NCI-H1694 (cell line): ENCODE measurements at places on chromosomes 1 and 21.

DNA sequence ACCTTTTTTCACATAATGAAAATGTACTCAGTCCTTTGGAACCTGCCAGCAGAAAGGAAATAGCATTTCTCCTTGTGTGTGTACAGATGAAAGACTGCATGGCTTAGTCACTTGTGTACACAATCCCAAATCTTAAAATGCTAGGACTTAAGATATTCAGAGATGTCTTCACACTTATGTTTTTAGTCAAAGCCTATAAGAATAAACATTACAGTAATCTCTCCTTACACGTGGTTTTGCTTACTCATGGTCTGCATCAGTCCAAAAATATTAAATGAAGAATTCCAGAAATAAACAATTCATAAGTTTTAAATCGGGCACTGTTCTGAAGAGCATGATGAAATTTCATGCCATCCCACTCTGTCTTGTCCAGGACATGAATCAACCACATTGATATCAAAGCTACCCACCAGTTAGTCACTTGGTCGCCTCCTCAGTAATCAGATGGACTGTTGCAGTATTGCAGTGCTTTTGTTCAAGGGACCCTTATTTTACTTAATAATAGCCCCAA, 75.7 kb upstream of the RRP15 start:
- DNase-seq, result no peak

GRCh38 chr1:178367151-178367550, 129.6 kb downstream of the CLEC20A start:
- no peak for DNase-seq

- peak; percentile 23 for DNase-seq
Measured at GRCh38 chr1:29875557-29876028, 639.3 kb downstream of the PTPRU start.

- DNase-seq, result no peak
Measured at GRCh38 chr1:222818171-222818570, 3.3 kb downstream of the DISP1 start.

- no peak for DNase-seq
Measured at GRCh38 chr1:235866205-235866912, at the start of gene LYST. LYST (minus strand) TSS chr1:235866906; CDS start chr1:235830417, 36,489 bp downstream.

DNA sequence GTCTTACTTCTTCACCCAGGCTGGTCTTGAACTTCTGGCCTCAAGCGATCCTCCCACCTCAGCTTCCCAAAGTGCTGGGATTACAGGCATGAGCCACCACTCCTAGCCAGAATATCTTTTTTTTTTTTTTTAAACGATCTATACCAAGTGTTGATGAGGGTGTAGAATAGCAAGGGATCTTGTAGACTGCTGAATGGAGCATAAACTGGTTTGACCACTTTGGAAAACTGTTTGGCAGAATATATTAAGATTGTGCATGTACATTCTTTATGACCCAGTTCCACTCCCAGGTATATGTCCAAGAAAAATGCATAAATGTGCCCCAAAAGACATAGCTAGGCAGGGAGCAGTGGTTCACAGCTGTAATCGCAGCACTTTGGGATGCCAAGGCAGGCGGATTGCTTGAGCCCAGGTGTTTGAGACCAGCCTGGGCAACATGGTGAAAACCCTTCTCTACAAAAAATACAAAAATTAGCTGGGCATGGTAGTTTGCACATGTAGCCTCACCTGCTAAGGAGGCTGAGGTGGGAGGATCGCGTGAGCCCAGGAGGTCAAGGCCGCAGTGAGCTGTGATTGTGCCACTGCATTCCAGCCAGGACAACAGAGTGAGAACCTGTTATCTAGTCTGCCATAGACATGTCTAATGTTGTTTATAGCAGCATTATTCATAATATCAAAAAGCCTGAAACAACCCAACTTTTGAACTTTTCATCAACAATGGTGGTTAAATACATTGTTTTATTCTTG, 184.0 kb downstream of the VPS13D start:
- DNase-seq, result no peak

DNA sequence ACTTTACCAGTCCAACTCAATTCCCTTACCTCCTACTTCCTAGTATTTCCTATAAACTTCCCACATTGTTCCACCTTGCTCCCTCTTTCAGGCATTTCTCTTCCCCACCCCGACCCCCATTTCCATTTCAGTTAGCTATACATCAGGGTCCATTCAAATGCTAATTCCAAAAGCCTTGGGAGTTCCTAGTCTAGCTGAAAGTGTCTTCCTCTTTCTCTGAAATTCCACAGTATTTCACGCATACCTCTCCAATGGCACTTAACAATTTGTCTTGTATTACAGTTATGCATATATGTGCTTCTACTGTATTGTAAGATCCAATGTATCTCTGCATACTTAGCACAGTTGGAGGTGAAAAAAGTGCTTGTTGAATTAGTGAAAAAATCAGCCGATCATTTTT, 94.9 kb downstream of the ZNF644 start:
- no peak for DNase-seq

DNA sequence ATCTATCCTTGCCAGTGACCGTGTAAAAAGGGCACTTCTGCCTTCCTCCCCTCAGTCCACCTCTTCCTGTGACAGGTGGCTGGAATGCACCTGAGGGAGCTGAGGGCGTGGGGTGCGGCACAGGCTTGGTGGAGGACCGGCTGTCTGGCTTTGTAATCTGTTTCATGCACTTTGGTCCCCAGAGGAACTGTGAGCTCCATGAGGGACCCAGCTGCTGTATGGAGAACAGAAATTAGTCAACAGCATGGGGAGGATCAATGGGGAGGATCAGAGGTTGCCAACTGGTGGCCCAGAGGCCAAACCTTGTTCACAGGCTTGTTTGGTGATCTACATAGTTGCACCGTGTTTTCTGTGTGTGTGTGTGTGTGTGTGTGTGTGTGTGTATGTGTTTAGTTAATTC, 19.0 kb upstream of the LUZP1 start:
- no peak for DNase-seq

- no peak for DNase-seq
Measured at GRCh38 chr1:180946056-180946455, 33.4 kb downstream of the KIAA1614 start.

DNA sequence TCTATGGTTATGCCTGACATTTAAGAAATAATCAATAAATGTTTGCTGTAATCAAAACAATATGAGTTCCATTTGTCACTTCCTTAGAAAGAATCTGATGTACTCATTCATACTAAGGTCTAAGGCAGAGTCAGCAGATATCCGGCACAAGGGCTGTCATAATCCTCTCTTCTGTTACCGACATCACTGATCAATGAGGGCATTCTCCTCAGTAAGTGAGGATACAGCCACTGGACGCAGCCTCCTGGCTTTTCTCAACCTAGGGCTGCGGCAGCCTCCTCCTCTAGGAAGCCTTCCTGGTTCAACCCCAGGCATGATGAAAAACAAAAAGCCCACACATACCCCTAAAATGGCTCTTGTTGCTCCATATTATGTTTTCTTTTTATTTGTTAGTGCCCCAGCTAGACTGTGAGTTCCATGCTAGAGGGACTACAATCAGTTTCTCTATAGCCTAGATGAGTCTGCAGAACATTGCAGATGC, 40.7 kb upstream of the TENT5C start:
- DNase-seq, result no peak

DNA sequence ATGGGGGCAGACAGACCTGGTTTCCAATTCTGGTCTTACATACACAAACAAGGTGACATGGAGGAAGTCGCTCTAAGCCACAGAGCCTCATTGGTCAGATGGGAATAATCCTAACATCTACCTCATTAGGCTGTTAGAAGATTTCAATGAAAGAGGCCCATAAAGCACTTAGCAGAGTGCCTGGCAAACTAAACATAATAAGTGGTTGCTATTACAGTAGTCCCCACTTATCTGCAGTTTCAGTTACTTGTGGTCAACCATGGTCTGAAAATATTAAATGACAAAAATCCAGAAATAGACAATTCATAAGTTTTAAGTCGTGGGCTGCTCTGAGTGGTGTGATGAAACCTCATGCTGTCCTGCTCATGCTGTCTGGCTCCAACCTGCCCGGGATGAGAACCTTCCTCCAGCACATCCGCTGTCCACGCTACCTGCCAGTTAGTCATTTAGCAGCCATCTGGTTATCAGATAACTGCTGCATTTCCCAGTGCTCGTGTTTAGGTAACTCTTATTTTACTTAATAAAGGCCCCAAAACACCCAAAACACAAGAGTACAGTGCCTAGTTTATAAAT, 112.3 kb downstream of the DDX20 start:
- DNase-seq, result no peak

- peak; percentile 63 for DNase-seq
Measured at GRCh38 chr1:59879574-59879973, 47.0 kb downstream of the CYP2J2 start.

DNA sequence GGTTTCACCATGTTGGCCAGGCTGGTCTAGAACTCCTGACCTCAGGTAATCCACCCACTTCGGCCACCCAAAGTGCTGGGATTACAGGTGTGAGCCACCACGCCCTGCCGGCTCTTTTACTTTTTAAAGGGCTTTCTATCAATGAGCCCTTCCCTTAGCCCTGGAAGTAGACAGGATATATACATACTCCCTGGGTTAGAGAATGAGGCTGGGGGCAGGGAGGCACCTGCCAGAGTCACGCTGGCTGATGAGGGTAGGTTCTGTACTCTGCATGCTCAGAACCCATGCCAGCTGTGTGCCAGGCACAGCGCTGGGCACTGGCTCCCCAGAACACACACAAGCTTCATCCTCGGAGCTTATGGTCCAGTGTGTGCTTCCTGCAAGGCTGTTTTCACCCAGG, 113.6 kb upstream of the IPO9 start:
- no peak for DNase-seq

DNA sequence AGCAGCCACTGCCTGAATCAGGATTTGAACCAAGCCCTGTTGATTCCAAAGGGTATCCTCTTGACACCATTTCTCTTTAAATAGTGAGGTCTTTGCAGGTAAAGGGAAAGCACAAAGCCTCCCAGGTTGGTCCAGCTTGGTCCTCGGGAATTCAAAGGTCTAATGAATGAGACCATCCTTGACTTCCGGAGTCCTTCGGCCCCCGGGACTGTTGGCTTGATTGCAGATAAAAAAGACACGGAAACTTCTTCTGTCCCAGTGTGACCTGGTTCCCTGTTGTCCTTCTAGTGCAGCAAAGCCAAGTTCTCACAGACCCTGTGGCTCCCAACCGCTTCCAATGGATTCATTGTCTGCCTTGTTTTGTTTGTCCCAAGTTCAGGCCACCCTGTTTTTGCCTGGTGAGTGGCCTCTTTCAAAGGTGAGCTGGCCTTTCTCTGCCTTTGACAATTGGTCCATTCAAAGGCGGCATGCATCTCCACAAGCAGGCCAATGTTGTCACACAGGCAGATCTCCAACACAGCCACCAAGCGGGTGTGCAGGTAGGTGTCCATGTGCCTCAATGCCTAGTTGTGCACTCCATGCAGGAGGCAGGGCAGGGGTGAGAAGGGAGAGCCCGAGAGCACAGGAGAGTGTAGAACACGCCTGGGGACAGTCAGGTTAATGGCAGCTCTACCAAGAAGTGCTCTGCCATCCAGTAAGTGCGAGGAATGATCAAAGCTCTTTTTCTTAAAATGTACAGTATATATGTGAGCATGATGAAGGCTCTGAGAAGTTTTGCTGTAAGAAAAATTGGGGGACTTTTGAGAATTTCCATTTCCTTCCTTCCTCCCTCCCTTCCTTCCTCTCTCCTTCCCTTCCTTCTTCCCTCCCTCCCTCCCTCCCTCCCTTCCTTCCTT, 82.1 kb upstream of the ZBTB40 start:
- no peak for DNase-seq

GRCh38 chr1:203177036-203177405, 1.4 kb upstream of the MYBPH start:
- no peak for DNase-seq

GRCh38 chr1:16006010-16006409, 2.0 kb downstream of the SRARP start:
- no peak for DNase-seq

GRCh38 chr1:205451759-205452164, 4.1 kb downstream of the BLACAT1 start:
- no peak for DNase-seq

DNA sequence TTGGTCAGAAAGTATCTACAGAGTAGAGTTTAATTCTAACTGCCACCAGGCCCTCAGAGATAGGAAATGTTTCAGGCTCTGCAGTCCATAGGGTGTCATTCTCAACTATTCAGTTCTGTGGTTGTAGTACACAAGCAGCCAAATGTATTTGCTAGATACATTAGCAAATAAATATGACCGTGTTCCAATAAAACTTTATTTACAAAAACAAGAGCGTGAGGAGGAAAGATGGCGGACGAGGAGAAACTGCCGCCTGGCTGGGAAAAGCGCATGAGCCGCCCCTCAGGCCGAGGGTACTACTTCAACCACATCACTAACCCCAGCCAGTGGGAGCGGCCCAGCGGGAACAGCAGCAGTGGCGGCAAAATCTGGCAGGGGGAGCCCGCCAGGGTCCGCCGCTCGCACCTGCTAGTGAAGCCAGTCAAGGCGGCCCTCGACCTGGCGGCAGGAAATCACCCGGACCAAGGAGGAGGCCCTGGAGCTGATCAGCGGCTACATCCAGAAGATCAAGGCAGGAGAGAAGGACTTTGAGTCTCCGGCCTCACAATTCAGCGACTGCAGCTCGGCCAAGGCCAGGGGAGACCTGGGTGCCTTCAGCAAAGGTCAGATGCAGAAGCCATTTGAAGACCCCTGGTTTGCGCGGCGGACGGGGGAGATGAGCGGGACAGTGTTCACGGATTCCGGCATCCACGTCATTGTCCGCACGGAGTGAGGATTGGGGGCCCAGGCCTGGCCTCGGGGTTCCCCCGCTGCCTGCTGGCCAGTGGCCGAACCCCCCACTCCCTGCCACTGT, 286.1 kb downstream of the LRRC40 start:
- no peak for DNase-seq

DNA sequence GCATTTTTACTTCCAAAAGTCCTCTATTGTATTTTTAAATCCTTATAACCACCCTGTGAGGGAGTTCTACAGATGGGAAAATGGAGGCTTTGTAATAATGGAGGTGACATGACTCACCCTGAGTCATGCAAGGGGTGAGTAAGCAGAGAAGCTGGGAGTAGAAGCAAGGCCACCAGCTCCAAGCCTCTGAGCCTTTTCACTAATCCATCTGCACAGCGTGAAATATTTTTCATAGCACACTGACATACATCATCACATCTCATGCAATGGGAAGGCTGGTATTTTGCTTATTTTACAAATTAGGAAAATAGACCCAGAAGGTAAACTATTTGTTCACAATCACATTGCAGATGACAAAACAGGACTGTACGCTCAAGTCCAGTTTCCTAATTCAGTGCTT, 96.9 kb downstream of the KCNH1 start:
- no peak for DNase-seq

GRCh38 chr1:230641346-230641745, 935 bp upstream of the COG2 start:
- DNase-seq, result no peak

- no peak for DNase-seq
Measured at GRCh38 chr1:196516373-196516772, 91.9 kb downstream of the KCNT2 start.

- DNase-seq, result no peak
Measured at GRCh38 chr1:211517006-211517405, 25.0 kb upstream of the RD3 start.
